ENCODE measurements at places on chromosomes 7 and 10.

DNA sequence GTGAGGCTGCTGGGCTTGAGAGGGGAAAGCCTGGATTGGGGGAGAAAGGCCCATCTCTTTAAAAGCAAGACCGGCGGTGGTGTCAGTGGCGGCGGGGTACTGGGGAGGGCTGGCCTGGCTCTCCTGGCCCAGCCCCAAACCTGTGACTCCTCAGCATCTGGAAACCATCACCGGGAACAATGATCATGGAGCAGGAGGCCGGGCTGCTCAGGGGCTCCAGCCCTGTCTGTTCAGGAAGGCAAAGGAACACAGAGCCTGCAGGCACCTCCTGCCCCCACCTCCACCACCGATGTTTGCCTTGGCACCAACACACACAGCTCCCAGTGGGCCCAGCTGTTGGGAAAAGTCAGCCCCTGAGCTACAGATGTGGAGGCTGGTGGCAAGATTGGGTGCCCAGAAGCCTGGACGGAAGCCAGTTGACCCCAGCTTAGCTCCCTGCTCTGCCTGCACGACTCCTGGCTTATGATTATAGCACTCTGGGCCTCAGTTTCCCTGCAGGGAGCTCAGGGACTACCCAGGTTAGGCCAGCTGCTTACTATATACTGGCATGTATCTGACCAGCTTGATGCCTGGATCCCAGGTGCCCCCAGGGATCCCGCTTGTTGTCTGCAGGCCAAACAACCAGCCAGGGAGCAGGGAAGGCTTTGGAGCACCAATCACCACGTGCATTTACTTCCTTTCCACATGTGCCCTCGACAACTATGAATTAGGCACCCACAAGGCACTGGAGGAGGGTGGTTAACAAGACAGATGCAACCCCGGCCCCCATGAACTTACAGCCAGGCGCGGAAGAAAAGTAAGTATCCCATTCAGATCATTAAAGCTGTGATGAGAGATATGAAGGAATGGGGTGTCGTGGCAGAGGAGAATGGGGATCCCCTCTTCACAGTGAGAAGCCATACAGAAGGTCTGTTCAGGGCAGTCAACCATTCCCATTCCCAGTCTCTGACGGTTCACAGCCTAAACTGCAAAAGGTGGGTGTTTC, 37.3 kb downstream of the ZCCHC24 start:
- DNase-seq: no peak

GRCh38 chr7:29408841-29409243, 154.8 kb upstream of the PRR15 start:
- peak; percentile 47 for DNase-seq

DNA sequence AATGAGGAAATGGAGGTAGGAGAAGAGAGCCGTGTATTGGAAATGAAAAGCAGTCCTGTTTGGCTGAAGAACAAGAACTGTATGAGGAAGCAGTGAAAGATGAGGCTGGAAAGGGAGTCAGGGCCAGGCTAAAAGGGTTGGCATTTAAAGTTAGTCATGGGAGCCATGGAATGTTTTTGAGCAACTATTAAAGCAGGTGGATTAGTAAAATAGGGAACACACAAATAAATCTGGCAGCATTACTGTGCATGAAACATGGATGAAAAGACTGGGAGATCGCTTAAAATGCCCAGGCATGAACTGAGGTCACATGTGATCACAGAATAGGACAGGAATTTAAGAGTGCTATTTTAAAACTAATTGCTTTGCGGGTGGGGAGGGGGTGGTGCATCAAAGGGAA, 1.4 kb upstream of the IFRD1 start:
- no peak for DNase-seq

- DNase-seq: no peak
These were observed 427.2 kb upstream of the KLF6 start for GRCh38 chr10:4212111-4212630.

DNA sequence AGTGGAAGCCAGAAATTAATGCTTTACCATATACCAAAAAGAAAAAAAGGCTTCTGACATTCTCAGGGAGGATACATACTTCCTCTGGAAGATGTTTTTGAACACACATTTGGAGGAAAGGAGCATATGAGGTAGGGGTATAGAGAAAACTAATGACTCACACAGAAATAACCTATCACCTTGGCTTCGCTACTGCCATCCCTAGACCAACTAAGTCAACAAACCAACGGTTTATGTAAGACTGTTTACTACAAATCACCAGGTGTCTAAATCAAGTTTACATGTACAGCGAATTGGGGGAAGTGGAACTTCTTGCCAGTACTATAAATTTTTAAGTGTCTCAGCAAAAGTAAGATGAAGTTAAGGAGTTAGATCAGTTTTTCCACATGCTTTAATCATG, 96.9 kb downstream of the NT5C2 start:
- DNase-seq: no peak

DNA sequence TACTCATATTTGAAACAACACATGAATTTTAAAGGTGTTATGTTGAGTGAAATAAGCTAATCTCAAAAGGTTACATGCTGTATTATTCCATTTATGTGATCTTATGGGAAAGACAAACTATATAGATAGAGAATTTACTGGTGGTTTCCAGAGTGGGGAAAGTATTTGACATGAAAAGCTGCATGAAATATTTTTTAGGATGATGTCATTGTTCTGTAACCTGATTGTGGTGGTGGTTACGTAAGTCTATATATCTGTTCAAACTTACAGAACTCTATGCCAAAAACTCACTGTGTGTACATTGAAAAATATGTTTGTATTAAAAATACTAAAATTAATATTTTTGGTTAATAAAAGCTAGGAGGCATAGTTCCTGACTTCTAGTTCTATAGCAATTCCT, 453.0 kb downstream of the SORCS3 start:
- DNase-seq: no peak

DNA sequence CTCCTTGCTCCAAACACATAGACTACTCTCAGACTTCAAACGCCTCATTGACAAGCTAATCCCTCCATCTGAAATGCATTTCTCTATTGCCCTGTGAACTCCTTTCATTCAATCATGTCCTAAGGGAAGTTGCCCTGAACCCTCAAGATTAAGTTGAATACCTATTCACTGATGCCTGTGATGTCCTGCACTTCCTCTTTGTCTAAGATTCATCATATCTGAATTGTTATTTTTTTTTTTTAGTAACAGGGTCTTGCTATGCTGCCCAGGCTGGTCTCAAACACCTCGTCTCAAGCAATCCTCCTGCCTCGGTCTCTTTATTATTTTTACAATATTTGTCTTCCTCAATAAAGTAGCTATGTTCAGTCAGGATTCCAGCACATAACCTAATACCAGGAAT, 3.2 kb downstream of the PSMA2 start:
- peak; percentile 11 for DNase-seq

DNA sequence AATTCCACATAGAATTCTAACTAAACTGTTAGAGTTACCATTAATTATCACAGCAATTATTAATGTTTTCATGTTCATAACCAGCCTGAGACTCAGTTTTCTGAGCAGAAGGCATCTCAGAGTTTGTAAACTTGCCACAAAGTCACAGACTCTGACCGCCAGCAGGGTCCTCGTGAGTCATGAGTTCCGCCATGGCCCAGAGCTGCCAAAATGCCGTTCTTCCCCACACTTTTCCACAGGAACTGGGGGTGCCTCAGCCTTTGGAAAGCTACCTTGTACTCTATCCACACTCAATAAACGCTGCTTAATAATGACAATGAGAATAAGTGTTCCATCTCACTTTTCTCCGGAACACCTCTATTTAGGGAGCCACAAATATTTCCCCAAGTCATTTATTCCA, 22.1 kb upstream of the INHBA start:
- DNase-seq: no peak

DNA sequence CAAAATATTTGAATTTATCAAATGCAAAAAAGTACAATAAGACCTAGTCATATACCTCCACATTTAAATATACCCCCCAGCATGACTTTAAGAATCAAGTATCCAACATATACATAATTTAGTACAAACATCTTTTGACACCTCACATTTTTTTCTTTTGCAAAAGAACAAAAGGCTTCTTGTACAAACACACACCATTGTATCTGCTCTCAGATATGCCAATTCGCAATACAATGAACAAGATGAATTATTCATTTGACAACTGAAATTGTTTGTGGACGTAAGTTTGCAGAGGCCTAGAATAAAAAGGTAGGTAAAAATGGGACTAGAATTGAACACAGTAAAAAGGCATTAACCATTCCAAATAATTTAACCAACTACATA, 154.4 kb downstream of the CACNA2D1 start:
- DNase-seq: no peak

DNA sequence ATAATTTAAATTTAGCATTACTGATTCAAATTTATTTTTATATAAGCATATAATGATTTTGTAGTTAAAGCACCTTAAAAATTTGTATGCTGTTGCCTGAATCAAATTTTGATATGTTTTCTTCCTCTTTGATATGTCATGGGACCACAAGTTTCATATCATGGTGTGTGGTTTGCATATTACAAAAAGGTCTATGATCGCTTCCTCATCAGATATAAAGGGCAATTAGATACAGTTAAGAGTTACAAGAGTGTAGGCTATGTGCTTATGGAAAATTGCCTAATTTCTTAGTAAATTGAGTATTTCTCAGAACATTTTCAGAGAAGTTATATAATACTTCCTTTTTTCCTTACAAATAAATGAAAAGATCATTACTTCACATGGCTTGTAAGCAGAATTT, 22.2 kb downstream of the MRC1 start:
- DNase-seq: no peak

Measured in erythroblast (primary cell).